ENCODE measurements at places on chromosomes 13 and 19.

- DNase-seq, result no peak
Observed at GRCh38 chr19:12952488-12953137, 4.4 kb downstream of the GADD45GIP1 start.

DNA sequence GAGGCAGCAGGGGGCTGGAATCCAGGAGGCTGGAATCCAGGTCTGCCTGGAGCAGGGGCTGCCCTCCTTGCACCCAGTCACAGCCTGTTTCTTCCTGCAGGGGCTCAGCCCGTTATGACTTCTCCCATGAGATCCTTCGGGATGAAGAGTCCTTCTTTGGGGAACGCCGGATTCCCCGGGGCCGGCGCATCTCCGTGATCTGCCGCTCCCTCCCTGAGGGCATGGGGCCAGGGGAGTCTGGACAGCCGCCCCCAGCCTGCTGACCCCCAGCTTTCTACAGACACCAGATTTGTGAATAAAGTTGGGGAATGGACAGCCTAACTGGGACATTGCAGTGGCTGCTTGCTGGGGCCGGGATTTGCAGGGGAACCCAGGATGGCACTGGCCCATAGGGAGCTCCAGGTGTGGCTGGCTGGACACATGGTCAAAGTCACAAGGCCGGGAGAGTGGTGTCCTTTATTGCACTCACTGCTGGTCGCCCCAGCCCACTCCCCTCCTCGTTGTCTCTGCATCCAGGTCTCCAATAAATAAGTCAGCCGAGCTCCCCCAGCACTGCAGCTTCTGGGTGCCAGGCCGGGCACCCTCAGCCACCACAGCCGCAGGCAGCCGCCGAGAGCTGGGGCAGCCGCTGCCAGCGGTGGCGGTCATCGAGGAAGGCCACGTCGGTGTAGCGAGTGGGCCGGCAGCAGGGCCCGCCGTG lies 872 bp downstream of the PSPN start:
- no peak for DNase-seq

GRCh38 chr13:109096101-109096500 lies 466.7 kb downstream of the MYO16 start:
- DNase-seq, result no peak

GRCh38 chr19:32720936-32721250 lies 1.3 kb downstream of the TDRD12 start:
- no peak for DNase-seq

GRCh38 chr19:48806818-48807589 lies 3.8 kb downstream of the BCAT2 start:
- DNase-seq, result peak; percentile 24

- peak; percentile 26 for DNase-seq
Observed at GRCh38 chr13:66513728-66514127, 716.4 kb downstream of the PCDH9 start.

- no peak for DNase-seq
Observed at GRCh38 chr13:71115301-71115700, 751.7 kb downstream of the DACH1 start.

DNA sequence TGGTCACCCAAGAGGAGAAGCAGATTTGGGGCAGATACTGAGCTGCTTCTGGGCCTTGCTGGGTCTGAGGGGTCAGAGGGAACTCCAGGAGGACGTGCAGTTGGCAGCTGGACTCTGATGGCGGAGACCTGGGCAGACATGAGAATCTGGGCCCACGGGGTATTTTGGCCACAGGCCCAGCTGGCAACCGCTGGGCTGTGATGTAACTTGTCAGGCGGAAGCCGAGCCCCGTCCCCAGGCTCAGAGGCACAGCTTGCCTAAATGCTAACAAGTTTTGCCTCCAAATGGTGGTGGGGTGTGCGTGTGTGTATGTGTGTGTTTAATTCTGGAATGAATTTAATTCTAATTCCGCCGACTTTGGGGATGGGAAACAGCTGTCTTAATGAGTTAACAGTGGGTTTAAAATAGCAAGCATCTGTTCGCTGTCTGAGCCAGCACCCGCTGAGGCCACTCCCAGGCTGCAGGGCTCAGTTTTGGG lies 11.6 kb downstream of the ZNRF4 start:
- no peak for DNase-seq

DNA sequence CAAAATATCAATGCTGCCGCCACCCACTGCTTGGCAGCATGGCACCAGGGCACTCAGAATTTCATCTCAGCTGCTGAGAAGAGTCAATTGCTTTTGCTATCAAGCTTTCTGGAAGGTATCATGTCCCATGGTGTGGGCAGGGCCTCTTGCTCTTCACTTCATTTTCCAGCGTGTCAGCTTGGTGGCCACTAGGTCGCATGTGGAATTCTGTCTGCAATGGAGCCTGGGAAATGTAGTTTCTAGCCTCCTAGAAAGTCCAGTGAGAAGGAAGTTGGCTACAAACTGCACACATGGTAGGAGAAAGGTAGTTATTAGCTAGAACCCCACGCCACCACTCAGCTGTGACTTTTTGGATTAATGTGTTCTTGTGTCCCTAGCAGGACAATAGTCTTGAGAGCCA lies 105.3 kb downstream of the MYO16 start:
- DNase-seq, result no peak

DNA sequence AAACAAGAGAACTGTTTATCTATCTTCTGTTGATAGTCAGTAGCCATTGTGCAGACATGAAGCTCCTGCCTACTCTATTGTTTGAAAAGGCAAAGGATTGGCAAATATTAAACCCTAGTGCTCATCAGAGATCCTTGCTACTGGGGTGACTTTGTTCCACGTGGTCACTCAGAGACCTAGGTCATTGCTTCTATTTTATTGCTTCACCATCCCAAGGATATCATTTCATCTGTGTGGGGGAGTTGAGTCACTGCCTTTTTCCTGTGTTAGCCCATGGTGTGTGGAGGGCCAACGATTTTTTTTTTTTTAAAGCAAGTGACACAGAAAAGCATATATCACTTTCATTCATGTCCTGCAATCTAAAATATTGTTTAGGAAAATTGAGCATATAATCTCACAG lies 254.1 kb upstream of the RXFP2 start:
- no peak for DNase-seq

- DNase-seq, result no peak
Observed at GRCh38 chr19:41218615-41219507, at the start of gene AXL. AXL (plus strand) TSS chr19:41219223; CDS start chr19:41219393, 170 bp downstream.

DNA sequence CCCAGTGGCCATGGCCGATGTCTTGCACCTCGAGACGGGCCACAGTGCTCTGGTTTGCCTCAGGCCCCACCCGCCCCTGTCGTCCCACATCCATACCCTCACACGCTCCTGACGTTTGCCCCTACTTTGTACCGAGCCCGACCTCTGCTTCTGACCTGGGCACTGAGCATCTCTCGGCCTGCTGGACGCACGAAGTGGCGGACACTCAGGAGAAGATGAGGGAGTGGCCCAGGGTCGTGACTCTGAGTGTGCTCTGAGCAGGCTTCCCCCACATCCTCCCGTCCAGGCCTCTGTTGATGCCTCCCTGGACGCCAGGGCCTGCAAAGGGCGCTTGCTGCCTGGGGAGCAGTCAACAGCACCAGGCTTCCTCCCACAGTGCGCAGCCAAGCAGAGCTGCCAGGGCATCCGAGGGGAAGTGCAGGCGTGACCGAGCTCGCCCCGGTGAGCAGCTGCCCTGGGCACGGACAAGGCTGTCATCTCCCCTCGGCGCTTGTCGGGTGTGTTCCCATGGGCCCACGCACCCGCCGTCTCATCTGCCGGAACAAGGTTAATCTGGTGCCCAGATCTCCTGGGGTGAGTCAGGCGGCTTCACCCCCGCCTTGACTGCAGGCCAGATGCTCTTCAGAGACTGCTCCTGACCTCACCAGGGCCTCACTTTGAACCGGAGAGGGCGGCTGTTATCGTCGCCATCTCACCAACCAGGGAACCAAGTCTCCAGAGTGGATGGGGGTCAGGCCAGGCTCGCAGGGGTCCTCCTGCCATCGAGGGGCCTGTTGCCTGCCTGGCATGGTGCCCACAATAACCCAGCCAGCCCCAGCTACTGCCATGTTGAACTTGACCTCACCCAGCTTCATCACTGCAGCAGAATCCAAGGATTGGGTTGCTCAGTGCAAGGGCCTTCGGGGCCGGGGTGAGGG lies 27.2 kb downstream of the COMP start:
- no peak for DNase-seq

- no peak for DNase-seq
Observed at GRCh38 chr13:109160357-109160756, 530.9 kb downstream of the MYO16 start.

- DNase-seq, result no peak
Observed at GRCh38 chr13:87003265-87003664, 667.9 kb upstream of the SLITRK5 start.

GRCh38 chr19:34145741-34146202 lies 26.5 kb upstream of the LSM14A start:
- peak; percentile 16 for DNase-seq

- no peak for DNase-seq
Observed at GRCh38 chr19:6524311-6524710, 6.5 kb upstream of the TNFSF9 start.

GRCh38 chr19:3516675-3517207 lies 10.6 kb downstream of the FZR1 start:
- no peak for DNase-seq

GRCh38 chr19:5073153-5073844 lies 104.4 kb downstream of the KDM4B start:
- no peak for DNase-seq

DNA sequence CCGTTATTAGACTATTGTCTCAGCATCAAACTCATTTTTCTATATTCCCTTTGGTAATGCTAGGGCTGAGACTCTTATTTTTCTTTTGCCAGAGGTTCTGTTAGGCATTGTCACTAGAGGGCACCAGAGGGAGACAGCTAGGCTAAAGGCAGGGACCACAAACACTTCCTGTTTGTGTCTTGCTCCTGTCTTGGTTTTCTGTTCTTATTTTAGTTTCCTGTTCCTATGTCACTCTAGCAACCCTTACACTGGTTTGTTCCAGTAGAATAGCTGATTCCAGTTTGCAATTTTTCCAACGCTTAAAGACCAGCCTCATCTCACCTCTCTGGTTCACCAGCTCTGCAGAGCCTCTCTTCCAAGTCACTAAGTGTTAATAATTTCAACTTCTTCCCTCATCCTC lies 772.0 kb downstream of the DIAPH3 start:
- peak; percentile 37 for DNase-seq

GRCh38 chr19:38878575-38879399 lies 712 bp upstream of the RINL start:
- DNase-seq, result no peak

GRCh38 chr13:43830497-43830881 lies 43.7 kb upstream of the ENOX1 start:
- DNase-seq, result no peak

DNA sequence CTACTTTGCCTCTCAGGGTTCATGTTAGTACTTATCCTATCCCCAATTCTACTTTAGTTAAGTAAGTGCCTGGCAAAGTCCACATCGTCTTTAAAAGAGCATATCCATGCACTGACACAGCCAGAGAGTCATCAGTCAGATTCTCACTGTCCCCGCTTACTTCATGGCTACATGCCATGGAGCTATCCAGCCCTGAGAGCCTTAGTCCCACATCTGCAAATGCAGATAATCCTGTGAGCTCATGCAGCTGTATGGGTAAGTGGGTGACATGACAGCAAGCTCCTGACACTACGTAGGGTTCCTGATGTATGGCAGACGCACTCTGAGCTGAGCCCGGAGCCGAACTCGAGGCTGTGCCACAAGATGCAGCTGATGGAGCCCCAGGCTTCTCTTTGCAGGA lies 661.5 kb downstream of the LIG4 start:
- no peak for DNase-seq

DNA sequence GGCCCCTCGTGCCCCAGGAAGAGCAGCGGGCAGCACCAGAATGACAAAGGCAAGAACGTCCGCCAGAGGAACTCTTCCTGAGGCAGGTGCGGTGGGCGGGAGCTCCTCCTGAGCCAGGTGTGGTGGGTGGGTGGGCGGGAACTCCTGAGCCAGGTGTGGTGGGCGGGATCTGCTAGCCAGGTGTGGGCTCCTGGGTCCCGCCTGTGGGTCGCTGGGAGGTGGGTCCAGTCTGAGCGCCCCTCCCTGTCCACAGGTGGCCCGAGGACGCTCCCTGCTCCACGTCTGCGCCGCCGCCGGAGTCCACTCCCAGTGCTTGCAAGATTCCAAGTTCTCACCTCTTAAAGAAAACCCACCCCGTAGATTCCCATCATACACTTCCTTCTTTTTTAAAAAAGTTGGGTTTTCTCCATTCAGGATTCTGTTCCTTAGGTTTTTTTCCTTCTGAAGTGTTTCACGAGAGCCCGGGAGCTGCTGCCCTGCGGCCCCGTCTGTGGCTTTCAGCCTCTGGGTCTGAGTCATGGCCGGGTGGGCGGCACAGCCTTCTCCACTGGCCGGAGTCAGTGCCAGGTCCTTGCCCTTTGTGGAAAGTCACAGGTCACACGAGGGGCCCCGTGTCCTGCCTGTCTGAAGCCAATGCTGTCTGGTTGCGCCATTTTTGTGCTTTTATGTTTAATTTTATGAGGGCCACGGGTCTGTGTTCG lies 7.0 kb upstream of the HCN2 start:
- DNase-seq, result no peak

GRCh38 chr13:107461751-107462150 lies 753.6 kb downstream of the LIG4 start:
- DNase-seq, result no peak

DNA sequence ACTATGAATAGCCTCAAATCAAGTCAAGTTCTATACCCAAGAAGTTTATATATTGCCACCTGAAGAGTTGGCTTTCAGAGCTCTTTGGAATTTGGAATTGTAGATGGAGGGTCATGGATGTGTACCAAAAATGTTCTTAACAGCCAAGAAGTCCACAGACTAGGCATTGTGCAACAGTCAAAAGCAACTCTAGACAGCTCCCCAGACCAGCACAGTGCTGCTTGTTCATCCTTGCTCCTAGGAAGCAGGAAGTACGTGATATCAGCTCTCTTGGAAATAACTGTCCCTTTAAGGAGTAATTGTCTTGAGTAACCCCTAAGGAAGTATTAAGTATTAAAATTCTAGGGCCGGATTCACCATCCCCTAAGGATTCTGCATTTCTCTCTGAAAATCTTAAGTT lies 30.7 kb upstream of the IL17D start:
- no peak for DNase-seq

GRCh38 chr19:7196763-7197118 lies 97.5 kb downstream of the INSR start:
- DNase-seq, result no peak

DNA sequence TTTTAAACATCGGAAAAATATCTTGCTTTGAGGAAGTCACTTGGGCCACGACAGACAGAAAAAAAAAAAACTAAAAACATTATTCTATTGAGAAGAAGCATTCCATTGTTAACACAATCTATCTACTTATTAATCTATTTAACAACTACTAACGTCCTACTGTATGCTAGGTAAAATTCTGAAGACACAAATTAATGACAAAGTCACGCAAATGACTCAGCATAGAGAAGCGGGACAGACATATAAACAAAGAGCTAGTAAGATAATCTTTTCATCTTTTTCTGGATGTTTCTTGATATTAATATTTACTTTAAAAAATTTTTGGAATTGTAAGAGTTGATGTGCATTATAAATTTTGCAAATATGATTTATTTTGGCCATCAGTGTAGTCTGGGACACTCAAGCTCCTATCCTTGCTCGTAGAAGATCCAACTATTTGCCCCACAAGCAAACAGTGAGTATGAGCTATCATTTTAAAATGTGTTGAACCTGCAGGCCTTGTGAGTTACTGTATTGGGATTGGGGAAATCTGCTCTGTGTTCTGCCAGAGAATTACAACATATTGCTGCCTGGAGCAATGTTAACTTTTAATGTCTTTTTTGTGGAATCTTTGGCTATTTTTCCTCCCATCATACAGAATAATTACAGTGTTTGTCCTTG lies 109.1 kb downstream of the PCDH9 start:
- no peak for DNase-seq

- DNase-seq, result no peak
Observed at GRCh38 chr19:12217332-12217731, 54.4 kb downstream of the ZNF136 start.

GRCh38 chr13:94711561-94712286 lies 621 bp downstream of the SOX21 start:
- no peak for DNase-seq

Measured in SK-N-MC (cell line).